RPMI7951 (cell line): ENCODE measurements at places on chromosomes 11 and 22. TPM values are rescaled to one million over a fixed set of nuclear protein-coding genes. Genes with fewer than 3 reads are reported as not detected.

- no peak for DNase-seq
Measured at GRCh38 chr11:47512701-47513100, 40.2 kb downstream of the CELF1 start.

DNA sequence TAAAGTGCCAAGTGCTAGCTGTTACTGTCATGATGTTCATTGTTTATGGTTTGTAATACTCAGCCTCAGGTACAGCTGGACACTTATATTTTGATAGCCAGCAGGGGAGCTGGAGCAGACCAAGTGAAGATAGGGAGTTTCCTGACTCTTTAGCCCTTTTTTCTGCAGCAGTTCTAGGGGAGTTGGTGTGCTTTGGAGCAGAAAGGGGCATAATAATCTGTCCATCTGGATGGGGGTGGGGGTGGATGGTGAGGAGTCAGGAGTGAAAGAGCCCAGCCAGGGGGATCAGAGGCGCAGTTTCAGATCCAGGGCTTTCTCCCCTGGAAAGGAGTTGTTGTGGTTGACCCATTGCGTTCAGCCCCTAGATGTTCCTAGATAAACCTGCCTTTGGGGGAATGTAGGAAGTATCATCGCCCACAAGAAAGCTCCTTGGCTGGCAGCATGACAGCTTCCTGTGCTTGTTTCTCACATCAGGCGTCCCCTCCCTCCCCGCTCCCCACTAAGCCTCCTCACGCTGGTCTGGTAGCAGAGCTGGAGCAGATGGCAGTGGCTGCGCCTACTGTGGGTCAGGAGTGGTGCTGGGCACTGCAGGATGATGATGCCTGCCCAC lies 41.9 kb downstream of the MED15 start:
- DNase-seq, result peak; percentile 64

DNA sequence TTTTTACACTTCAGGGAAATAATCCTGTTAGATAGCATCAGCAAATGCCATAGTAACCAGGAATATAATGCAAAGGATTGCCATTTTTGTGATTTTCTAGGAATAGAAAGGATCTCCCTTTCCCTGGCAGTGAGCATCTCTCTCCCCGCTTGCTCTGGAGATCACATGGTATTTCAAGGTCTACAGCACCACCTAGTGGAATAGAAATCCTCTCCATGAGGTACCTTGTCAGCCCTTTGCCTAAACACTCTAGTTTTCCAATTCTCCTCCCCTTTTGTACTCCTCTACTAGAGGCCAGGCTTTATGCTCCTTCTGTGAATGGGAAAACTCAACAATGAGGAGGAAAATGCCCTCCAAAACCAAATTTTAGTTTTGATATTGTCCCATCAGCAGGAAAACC lies 78.4 kb downstream of the XRRA1 start:
- peak; percentile 23 for DNase-seq

DNA sequence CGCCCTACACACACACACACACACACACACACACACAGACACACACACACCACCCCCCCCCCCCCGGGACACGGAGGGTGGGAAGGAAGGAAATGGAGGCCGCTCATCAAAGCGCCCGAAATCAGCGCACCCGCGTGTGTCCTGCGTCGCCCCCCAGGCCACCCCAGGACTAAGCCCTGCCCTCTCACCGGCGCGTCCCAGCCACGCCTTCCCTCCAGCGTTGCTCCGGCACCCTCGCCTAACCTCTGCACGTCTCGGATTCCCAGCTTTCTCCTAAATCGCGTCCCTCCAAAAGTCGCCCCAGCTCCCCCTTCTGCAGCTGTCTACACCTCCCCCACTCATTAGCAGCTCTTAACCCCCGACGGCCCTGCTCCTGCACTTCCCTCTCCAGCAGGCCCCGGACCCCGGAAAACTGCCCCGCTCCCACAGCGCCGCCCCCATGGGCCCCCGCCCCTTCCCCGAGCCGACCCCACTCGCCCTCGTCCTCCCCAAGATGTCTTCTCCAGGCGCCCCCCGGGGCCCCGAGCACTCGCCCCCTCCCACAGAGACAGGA lies 557 bp downstream of the PACSIN2 start:
- DNase-seq, result peak; percentile 47

GRCh38 chr11:1389932-1390568 lies at the start of gene BRSK2:
BRSK2 (plus strand) TSS chr11:1389934; CDS start chr11:1390285, 351 bp downstream.
- no peak for DNase-seq

Gene GAS2L1
- total RNA-seq, result 10.9 and 17.1 TPM in 2 replicates

Gene GRAP2
- 0.78 and 0.84 TPM in 2 replicates for total RNA-seq
